ENCODE measurements at places on chromosomes 7 and 10.

GRCh38 chr7:104358446-104359132 lies 30.2 kb downstream of the LHFPL3 start:
- DNase-seq, result no peak

GRCh38 chr10:17200001-17200911 lies 1.2 kb downstream of the TRDMT1 start:
- DNase-seq, result no peak

DNA sequence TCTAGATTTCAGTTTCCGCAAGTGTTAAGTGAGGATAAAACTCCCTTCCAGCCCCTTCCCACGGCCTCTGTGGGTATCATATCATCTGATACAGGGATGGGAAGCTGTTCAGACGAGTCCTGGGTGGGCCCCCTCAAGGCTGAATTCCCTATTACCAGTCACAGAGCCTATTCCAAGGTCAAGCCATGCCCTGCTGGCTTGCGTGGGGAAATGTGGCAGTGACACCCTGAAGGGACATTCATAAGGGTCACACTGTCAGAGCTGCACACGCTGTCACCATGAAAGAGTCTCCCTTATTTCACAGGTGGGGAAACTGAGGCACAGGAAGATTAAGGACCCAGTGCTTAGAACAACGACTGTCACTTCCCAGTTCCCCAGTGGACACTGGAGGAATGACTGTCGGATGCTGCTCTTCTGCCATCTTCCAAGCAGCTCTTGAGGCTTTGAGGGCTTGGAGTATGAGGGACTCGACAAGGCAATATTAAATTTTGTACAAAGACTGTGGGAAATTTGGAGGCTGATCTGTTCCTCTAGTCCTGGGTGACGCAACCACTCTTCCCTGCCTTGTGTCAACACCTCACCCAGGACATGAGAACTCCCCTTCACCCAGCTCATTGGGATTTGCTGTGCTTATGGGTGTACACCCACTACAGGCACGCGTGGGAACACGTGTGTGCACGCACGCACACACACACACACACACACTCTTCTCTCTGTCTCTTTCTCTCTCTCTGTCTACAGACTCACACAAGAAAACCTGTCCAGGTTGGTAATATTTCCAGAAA lies 386.0 kb downstream of the RPS24 start:
- no peak for DNase-seq

GRCh38 chr10:132981173-132981555 lies 38.8 kb upstream of the CFAP46 start:
- DNase-seq, result no peak

DNA sequence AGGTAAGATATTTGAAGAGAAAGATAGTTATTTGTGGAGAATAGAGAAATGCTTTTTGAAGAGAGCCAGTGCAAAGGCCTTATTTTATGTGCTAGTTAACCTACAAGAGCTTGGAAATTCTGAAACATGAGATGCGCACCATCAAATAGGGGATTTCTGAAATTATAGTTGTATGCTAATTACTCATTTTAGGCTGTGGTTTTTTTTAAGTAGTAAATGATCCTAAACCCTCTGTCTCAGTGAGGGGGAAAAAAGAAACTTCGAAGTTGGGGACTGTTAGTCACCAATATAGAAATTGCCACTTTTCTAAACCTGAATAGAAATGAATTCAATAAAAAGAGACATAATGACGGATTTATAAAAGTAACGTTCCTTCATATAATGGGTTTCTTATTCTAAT lies 119.3 kb upstream of the MDFIC start:
- no peak for DNase-seq

DNA sequence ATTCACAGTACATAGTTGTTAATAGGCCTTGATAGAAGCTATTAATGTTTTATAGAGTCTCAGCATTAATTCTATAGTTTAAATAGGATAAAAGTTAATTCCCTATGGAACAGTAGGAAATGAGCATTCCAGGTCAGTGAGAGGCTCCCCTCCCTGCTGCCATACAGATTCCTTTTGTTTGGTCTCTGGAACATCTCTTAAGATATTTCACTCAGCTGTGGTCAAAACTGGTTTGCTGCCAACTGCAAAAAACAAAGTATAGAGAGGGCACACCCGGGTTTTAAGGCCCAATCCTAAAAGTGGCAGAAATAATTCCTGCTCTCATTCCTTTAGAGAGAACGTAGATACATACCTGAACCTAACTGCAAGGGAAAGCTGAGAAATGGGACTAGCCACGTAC lies 51.3 kb downstream of the MDFIC start:
- DNase-seq, result no peak

- DNase-seq, result peak; percentile 60
Observed at GRCh38 chr7:56092789-56093531, at the start of gene PHKG1. TSS of gene PHKG1 (minus strand) at chr7:56092952. CDS start at chr7:56088941, 4,011 bp downstream.

DNA sequence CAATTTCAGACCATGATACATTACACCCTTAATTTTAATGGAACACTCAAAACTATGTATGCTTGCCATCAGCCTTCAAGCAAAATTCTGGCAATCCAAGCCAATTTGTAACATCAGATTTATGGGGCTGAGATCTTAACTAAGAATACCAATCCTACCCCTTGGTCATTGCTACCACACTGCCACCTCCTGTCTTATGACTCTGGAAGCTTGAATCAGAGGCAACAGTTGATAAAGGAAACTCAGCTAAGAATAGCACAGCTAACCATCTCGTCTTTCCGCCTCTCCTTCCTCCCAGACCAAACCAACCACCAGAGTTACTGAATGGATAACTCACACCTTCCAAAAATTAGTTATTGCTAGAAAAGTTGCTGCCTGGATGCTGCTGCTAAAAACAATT lies 7.4 kb downstream of the IGF2BP3 start:
- DNase-seq, result peak; percentile 14

Data from HEK293T (cell line).